ENCODE measurements at places on chromosomes 5 and 9. TPM values are rescaled to one million over a fixed set of nuclear protein-coding genes. Genes with fewer than 3 reads are reported as not detected.

Gene CATSPER3
- total RNA-seq: 2.4 TPM

Gene SLC27A4
- total RNA-seq: 312 TPM

Gene AQP7
- 119 TPM for total RNA-seq

Gene N4BP3
- 2.5 TPM for total RNA-seq

Gene ANKDD1B
- not detected for total RNA-seq

Gene SLC1A1
- total RNA-seq: 5.0 TPM

Gene ITK
- total RNA-seq: 7.0 TPM

Gene C9
- total RNA-seq: not detected
